ENCODE measurements at places on chromosomes 12 and 14.

DNA sequence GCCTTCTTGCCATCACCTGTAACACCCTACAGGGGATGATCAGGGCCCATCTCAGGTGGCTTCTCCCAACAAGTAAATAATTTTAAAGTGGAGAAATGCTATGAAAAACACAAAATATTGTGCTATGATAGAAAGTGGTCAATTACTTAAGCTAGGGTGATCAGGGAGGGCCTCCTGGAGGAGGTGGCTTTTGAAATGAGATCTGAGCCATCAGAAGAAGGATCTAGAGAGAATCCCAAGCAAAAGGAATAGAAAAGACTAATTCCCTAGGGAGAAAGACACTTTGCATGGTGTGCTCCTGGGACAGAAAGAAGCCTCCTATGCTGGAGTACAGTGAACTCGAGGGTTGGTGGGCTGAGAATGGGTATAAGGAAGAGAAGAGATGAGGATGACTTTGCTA, 7.5 kb upstream of the C14orf132 start:
- DNase-seq: no peak

DNA sequence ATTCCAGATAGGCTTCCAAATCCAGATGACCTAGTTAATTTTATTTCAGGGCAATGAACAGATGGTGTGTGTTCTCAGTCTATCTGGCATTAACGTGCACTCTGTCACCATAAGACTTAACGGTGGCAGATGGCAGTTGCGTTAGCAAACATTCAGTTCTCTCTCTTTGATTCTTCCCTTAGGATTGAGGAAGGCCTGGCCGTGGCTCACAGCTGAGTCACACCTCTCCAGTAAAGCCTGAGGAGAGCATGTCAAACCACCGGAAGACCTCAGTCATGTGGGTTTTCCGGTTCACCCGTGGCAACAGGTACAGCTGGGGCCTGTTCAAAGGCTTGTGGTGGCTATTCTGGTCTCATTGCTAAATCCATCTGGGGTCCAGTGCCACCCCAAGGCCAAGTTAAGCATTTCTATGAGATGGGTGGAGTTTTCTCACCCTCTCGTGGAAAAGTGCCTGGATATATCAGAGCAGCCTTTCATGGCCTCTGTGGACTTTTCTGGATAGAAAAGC, 545.1 kb upstream of the ATP2B1 start:
- DNase-seq: no peak

DNA sequence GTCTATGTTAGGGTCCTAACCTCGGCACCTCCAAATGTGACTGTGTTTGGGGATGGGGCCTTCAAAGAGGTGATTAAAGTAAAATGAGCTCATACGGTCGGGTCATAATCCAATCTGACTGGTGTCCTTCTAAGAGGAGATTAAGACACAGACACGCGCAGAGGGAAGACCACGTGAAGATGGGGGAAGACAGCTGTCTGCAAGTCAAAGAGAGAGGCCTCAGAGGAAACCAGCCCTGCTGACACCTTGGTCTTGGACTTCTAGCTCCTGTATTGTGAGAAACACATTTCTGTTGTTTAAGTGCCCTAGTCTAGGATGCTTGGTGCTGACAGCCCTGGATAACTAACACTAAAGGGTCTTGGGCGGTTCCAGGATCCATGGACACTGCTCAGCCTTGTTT, 109.6 kb downstream of the DICER1 start:
- DNase-seq: no peak

DNA sequence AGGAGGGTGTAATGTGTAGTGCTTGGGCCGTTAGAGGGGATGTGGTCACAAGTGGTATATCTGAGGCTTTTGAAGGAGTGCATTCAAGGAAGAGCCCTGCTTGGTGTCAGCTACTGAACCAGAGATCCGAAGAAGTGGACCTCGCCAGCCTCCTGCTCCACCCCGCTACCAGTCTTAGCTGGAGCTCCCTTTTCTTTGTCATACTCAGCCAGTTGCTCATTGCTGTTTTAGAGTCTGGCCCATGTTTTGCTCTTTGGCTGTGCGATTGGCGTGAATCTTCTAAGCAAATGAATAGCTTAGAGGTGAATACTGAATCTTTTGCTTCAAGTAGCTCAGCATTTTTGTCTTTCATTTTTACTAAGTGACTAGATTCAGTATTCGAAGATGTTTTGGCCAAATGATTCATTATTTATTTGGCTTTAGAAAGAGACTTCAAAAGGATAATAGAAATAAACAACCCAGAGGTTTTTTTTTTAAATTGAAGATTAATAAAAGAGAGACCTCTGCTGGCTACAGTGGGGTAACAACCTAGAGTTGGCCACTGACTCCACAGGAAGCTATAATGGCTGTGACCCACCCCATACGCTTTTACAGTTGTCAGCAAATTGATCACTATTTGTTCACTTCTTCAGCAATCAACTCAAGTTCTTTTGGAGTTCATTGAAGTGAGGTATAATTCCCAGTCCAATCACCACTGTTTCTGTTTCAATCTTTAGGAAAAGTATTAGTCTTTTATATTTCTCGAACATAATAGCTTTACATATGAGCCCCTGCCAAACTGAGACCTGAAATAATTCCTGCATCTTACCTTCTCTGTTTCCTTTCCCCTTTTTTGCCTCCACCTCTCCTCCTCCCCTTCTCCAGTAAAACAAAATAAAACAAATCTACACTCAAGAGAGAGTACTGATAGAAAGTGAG, 19.9 kb downstream of the CDKN1B start:
- DNase-seq: no peak

GRCh38 chr12:131380965-131381705, 329.8 kb upstream of the SFSWAP start:
- no peak for DNase-seq

DNA sequence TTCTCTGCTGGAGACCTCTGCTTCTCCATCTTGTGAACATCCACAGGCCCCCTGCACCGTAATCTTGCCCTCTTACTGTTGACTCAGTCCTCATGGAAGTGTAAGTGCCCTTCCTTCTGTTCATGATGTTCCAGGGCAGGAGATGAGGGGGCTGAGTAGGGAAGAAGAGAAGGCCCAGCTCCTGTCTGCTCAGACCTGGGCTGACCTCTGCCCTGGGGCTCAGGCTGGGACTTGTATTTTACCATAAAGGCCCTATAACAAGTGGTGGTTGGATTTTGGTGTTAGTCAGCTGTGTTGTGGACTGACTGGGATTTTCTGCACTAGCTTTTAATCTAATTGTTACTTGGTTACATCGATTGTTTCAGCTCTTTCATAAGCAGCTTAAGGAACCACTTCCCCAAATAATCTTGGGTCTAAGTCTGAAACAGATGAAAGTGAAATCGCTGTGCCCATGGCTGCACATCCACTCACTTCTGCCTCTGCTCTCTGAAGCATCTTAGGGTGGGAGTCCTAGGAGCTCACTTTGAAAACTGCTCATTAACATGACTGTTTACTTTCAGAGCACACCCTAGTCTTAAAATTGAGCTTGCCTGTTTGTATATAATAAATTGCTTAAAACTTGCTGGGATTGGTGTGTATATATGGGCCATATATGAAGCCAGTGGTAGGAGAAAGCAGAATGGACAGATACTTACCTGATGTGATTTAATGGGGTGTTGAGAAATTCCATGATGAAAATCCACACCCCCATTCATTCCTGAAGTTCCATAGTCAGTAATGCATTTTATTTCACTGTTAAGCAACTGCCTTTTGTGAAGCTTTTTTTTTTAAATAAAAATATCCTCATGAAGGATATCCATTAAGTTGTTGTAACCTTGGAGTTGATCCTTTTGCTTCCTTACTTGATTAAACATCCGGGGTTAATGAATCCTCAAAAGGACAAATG, 17.7 kb downstream of the C12orf71 start:
- no peak for DNase-seq

DNA sequence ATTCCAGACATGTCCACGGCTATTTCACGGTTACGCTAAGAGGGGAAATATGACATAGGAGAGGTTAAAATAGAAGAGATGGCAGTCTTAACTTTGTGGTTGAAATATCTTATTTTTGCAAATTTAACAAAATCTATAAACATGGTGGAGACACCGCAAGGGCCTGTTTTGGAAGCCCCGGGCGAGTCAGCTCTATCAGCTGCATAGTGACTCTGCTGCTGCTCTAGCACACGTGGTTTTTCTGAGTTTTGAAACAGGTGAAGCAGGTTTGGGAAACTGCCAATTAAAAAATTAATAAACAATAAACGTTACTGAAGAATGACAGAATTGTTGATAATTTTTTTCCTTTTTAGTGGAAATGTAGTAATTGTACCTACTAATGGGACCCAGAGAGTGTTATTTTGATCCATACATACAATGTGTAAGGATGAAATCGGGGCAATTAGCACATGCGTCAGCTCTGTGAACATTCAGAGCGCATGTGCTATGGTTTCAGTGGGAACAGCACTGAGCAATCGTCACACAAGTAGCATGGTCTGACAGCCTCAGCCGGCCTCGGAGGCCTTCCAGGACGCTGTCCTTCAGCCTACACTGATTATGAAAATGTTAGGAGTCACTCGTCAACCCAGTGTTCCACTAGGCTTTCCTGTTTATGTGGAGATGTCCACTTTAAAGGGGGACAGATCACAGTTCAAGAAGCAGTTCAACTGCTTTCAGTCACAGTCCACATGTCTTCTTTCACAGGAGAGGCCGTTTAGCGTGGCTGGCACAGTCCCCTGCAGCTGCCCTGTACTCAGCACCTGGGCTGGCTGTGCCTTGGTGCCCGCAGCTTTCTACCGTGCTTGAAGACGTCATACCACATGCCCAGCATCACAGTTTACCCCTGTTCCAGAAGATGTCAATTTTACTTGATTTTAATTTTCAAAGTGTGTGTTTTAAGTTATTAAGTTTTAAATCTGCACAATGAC, 51.8 kb downstream of the MOK start:
- DNase-seq: no peak

DNA sequence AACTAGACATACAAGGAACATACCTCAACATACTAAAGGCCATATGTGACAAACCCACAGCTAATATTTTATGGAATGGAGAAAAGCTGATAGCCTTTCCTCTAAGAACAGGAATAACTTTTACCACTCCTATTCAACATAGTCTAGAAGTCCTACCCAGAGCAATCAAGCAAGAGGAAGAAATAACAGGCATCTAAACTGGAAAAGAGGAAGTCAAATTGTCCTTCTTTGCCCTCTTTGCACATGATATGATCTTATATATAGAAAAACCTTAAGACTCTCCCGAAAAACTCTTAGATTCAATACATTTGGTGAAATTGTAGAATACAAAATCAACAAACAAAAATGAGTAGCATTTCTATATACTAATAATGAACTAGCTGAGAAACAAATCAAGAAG, 110.0 kb downstream of the ATP23 start:
- no peak for DNase-seq

DNA sequence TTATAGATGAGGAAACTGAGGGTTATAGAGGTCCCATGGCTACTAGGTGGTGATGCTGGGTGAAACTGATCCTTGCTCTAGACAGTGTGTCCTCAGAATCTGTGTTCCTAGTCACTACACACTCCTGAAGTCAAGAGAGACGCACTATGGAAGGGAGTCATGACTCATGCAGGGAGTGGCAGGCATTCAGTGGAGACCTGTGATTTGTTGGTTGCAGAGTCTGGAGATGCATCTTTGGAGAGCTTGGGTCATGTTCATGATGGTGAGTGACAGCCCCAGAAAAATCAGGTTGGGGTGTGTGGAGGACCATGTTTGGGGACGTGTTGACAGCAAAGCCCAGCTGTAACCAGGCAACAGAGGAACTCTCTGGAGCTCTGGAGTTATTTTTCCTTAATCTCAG, 38.0 kb upstream of the FBXO21 start:
- no peak for DNase-seq

- no peak for DNase-seq
Measured at GRCh38 chr12:27177706-27178105, 66.4 kb upstream of the STK38L start.

GRCh38 chr14:37544407-37544806, 50.6 kb downstream of the FOXA1 start:
- DNase-seq: no peak

DNA sequence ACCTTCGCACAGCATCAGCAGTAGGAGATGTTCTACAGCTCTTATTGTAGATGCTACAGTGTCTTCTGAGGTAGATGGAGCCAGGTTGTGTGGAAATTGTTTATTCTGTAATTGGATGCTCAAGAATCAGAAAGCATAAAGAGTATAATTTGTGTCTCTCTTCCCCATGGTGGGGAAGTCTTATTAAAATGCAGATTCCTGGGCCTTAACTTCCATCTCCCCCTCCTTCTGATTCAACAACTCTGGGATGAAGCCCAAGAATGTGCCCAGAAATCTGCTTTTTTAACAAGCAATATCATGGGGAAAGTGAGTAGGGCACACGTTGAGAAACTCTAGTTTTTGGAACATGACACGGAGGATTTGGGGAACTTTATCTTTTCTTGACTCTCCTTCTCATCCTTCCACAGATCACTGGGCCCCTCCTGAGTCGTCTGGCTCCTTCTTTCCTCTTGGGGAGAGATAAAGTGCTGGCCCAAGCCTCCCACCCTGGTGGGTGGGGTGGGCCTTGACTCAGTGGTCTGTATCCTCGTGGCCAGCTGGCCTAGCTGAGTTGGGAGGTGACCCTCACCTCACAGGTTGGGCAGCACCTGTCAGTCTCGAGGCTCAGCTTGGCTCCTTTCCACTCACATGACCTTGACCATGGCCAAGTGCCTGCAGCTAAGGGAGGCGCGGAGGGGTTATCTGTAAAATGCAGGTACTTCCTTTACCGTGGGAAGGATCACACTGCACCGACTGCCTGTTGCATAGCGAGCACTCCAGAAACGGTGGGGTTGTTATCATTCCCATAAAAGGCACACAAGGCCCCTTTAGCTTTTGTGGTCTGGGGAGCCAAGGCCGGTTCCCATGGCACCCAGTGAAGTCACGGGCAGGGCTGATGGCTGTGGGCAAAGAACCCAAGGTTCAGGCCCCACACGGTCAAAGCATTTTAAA, 141.9 kb downstream of the CHST11 start:
- DNase-seq: no peak

DNA sequence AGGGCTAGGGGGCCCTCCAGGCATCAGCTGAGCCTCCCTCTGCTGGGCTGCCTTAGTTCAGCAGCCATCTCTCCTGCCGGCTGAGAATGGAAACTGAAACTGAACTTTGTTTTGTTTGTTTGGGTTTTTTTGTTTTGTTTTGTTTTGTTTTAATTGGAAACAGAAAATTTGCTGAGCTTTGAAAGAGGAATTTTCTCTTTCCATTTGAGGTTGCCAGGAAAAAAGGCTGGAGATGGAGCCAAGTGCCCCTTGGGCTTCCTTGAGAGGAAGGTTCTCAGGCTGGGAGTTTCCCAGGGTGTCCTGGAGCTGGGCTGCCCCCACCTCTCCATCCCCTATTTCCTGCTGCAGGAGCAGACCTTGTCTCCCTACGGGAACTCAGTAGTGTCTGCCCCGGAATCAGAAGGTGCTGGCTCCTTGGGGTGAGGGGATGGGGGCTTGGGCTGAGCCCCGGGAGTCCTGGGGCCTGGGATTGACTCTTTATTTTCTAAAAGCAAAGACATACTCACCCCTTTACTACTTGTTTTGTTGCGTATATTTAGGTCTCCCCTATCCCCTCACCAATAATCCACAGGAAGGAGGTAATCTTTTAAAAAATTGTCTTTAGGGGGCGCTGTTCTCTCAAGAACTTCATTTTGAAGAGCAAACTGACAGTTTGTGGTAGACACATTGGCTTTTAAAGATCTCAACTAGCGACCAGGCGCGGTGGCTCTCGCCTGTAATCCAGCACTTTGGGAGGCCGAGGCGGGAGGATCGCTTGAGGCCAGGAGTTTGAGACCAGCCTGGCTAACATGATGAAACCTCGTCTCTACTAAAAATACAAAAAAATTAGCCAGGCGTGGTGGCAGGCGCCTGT, 21.3 kb upstream of the OASL start:
- no peak for DNase-seq
